Stimulated activated CD4-positive, alpha-beta T cell treated with anti-CD3 and anti-CD28 coated beads, TNF-alpha, amount 100 ng/mL, for 1 hour (primary cell): ENCODE measurements at places on chromosomes 7 and 10.
A peak's percentile ranks its signal among the peaks of the same experiment; 100 is the strongest.

DNA sequence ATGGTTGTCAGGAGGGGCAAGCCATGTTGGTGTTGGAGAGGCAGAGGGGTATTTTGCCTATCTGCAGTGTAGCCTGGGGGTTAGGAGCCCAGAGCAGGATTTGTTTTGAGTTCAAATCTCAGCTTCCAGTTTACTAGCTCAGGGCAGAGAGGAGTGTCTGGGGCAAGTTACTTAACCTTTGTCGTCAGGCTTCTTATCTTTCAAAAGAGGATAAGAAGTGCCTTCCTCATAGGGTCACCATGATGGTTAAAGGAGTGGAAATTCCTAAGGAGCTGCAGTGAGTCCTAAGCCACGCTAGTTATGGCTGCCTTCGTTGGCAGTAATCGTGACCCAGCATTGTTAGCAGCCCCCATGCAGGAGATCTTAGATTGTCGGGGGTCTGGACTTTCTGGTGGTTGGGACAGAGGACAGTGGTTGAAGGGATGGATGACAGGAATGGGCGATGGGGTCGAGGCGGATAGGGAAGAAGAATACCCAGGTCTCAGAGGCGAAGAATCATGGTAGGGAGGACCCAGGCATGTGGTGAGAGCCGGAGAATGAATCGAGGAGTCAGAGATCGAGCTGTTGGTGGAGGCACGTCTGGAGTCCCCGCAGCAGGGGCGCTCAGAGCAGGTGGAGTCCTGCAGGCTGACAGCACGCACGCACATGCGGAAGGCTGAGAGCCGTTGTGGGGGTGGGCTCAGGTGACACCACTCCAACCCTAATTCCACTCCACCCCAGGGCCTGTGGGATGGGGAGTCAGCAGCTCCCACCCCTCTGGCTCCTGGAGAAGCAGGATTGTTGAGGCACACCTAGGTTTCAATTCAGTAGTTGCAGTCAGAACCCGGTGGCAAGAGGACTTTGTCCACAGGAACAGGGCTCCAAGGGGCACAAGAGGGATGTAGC is 11.6 kb downstream of the ADCK2 start:
- DNase-seq = no peak

GRCh38 chr7:1864161-1864940 is 194.3 kb downstream of the ELFN1 start:
- no peak for DNase-seq

- DNase-seq = no peak
These were observed 90.8 kb downstream of the CPXM2 start for GRCh38 chr10:123800821-123801220.

DNA sequence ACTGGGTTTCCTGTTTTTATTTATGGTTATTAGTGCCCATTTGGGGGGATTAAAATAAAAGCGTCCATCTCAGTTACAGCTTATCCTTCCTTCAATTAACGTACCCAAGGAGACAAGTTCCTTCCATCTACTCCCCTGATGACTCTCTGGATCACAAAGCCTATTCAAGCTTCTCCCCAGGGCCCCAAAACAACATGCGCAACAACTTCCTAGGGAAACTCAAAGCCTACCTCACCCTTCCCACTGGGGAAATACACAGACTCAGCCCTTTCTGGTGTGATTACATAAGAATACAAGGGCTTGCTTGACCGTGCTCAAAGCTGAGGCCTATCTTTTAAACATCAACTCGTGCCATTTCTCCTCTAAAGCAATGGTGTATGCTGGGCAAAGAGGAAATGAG is 112.4 kb downstream of the CDK6 start:
- DNase-seq = no peak

DNA sequence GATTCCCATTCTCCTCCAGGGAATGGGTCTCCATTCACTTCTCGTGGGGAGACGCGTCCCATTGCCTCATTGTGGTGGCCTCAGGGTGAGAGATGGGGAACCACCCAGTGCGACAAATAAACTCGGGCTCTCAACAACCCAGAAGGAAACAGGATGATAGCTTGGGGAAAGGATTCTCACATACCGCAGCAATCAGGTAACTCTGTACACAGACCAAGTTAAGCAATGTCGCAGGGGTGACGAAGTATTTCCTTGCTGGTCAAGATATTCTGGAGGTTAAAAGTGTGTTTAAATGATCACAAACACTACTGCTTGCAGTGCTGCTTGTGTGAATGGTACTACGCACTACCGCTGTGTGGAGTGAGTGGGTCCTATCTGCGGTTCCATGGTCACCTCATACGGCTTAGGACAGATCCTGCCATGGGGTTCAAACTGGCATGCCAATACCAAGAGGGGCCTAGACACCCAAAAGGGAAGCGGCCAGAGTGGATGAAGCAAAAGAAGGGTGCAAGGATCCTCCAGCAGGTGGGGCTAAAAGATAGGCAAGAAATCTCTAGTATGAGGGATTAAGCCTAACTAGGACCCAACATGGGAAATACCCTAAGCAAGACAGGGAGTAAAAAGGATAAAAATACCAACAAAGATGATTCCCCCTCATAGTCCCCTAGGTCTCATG is 143.8 kb upstream of the TMEM106B start:
- DNase-seq = peak; percentile 5

DNA sequence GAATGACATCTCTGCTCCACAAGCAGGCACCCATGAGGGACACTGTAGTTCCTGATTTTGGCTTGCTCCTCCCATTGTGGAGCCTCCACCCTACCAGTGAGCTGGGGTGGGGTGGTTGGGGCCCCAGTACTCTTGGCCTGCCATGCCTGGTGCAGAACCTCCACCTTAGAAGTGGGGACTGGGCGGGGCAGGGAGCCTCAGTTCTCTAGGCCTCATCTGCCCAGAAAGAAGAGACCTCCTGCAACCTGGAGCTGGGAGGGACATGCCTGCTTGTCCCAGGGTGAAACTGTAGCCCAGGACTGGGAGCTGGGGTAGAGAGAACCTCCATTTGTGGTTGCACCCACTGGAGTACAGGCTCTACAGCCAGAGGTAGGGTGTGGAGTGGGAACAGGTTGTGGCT is 14.4 kb downstream of the RAMP3 start:
- DNase-seq = no peak

DNA sequence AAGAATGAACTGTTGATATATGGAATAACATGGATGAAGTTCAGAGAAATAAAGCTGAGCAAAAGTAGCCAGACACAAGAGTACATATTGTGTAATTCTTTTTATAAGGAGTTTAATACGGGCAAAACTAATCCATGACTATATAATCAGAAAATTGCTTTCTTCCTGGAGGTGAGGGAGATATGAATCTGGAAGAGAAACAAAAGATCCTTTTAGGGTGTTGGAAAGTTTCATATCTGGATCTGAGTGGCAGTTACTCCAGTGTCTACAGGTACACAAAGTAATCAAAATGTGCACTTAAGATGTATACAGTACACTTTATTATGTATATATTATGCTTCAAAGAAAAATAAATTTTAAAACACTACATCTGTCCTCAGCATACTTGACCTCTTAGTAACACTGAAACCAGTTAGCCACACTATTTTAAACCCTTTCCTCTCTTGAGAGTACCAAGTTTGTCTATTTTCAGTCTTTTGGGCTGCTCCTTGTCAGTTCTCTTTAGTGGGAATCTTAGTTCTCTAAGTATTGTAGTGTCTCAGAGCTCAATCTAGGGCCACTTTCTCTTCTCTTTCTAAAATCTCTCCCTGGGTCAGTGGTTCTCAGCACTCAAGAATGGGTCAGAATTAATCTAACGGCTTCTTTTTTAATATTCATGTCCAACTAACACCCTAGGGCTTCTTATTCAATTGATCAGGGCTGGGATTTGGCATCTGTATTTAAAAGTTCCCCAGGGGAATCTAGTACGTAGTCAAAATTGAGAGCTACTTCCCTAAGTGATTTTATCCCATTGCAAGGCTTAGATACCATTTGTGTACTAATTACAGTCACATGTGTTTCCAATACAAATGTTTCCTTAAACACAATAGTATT is 4.3 kb upstream of the LIPF start:
- DNase-seq = no peak

DNA sequence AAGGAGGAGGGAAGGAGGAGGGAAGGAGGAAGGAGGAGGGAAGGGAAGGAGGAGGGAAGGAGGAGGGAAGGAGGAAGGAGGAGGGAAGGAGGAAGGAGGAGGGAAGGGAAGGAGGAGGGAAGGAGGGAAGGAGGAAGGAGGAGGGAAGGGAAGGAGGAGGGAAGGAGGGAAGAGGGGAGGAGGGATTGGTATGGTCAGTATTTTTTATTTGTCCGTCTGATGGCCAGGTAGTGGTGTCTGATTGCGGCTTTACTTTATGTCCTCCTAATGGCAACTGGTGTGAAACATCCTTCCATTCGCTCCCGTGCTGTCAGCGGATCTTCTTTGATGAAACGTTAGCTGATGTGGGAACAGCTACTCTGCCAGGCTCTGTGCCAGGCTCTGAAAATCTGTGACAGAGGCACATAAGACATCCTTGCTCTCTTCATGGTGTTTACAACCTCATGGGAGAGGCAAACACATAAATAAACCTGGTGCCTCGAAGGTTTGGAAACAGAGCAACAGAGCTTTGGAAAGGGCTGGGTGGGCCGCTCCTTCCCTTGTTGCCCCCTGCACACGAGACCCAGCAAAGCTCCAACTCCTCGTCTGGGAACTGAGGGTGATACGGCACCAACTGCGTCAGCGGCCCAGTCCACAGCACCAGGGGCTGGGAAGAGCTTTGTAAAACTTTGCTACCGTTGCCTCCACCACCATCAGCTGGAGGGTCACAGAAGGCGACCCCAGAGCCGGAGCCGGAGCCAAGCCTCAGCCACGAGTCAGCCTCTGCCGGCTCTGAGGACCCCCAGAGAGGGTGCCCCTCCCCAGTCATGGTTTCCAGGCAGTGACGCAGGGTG is 40.3 kb downstream of the PDGFA start:
- no peak for DNase-seq
